Hindlimb muscle (tissue), 1 donor: ENCODE measurements at places on chromosomes 1 and 21. TPM values are rescaled to one million over a fixed set of nuclear protein-coding genes. Genes with fewer than 3 reads are reported as not detected.

- DNase-seq: no peak
Observed at GRCh38 chr1:209863766-209864485, 36.2 kb downstream of the UTP25 start.

GRCh38 chr1:31425301-31426081 is 12.5 kb downstream of the SERINC2 start:
- DNase-seq: no peak

DNA sequence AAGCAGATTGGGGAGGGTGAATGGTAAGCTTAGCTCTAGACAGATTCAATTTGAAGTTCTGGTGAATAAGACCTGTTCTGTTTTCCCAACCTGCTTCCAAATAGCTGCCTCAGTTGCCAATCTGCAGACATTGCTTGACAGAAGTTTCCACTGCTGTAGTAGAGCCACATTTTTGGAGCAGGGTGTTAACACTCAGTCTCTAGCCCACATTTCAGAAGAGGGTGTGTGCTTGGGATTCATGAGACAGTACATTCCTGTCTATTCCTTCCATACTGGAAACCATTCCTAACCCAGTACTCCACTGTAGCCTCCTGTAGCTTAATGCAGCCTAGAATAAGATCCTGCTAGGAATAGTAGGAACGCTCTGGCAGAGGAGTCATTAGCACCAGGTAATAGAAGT is 450.5 kb downstream of the NUF2 start:
- no peak for DNase-seq

GRCh38 chr1:204615881-204616280 is 69.7 kb downstream of the LRRN2 start:
- no peak for DNase-seq

DNA sequence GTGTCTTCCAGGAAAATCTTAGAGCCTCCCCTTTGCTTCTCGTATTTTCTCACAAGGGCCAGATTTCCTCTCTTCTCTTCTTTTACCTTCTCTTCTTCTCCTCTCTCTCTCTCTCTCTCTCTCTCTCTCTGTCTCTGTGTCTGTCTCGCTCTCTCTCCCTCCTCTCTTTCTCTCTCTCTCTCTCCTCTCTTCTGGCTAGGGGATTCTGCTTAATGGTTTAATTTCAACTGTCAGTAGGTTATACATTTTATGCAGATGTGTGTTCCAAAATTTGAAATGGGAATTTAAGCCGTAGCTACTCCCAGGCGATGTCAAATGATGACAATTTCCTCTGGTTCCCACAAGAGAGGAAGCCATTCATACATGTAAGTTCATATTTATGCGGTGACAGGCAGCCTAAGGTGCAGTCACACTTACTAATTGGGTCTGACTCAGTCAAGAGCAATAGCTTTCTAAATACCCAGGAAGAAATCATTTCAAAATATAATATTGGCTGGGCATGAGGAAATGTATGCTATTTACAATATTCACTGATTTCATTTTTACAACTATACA is 1.4 kb downstream of the DSCAM start:
- DNase-seq: no peak

DNA sequence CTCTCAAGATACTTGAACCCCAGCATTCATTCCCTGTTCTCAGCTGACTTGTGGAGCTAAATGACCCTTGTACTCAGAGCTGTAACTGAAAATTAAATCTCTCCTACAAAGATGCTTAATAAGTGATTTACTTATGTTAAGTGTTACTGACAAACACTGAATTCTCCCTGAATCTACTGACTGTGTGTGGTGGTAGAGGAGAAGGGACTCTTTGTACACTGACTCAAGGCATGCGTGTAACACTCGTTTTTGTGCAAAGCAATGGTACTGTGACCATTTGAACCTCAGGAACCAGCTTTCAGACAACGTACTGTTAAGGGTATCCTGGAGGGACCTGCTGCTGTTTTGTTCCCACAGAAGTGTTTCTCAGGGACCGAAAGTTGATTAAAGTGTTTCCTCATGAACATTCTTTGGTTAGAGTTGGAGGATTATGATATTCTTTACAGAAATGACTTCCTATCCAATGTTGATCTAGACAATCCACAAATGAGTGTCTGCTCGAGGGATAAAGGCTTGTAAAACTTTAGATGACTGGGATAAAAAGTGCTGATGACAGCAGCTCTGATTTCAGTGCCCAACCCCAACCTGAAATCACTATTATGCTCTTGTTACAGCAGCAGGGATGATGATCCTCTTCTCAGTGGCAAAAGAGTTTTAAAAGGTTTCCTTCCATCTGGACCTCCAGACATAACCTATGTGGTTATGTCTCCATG is 12.8 kb downstream of the RGL1 start:
- no peak for DNase-seq

DNA sequence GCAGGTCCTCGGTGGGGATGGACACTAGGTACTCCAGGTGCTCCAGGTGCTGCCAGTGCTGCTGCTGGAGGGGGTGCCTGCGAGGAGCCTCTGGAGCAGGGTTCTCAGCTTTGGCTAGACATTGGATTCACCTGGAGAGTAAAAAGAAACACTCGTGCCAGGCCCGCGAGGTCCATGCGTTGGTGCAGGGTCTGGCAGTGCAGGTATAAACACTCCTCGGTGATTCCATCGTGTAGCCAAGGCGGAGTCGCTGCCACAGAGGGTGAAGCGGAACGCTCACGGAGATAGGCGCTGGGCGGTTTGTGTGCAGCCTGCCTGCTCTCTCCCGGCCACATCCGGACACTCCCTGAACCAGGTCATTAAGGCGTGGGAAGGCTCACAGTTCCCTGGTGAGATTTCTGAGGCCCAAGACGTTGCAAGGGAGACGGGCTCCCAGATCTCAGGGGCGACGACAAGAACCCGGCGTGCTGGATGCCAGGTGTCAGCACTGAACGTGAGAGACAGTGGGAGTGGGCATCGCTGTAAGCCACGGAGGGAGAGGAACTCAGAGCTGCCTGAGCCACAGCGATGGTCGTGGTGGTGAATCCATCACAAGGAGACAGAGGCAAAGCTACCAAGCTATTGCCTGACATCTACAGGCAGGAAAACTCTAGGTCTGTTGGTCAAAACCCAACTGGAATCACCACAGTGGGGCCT is 17.2 kb upstream of the SUMO3 start:
- no peak for DNase-seq

Gene LCE1A
- not detected for polyA plus RNA-seq

Gene GJB3
- polyA plus RNA-seq: 0.25 TPM

Gene KRTAP11-1
- polyA plus RNA-seq: not detected

Gene C1orf115
- 11.9 TPM for polyA plus RNA-seq

Gene RNU1-4
- not detected for polyA plus RNA-seq

Gene FAM72B
- polyA plus RNA-seq: 3.1 TPM
